ENCODE measurements at places on chromosomes 11 and 22.

DNA sequence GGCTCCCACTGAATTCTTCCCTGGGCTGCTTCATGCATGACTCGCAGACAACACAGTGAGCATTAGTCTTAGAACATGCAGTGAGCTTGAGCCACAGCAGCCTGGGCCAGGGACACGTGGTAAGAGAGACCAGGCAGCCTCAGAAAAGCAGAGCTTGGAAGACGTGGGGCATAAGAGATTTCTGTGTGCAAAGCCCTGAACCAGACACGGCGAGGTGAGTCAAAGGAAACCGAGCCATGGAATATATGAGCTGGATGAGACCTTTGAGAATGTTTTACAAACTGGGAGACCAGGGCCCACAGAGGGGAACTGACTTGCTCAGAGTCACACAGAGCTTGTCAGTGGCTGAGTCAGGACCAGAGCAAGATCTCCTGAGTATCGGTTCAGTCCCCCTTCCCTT, 8.5 kb upstream of the FXYD6 start:
- DNase-seq: peak; percentile 47

- DNase-seq: no peak
Measured at GRCh38 chr11:108887436-108888238, 222.8 kb downstream of the DDX10 start.

DNA sequence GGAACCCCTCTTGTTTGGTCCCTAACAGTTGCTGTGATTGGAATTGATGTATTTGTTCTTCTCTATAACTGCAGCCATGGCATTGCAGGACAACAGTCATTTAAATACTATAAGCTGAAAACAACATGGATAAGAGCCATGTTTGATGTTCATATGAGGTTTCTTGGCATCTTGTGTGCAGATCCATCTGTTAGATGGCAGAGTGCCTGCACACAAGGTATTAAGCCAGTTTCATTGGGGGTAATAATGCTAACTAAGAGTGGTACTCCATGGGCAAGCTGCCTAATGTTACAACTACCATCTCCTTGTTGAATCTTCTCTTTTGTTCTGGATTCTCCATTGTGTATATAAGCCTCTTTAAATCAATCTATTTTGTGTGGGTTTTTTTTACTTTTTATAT, 206.0 kb upstream of the CHORDC1 start:
- no peak for DNase-seq

GRCh38 chr11:118415062-118415738, 13.8 kb downstream of the ATP5MG start:
- no peak for DNase-seq

DNA sequence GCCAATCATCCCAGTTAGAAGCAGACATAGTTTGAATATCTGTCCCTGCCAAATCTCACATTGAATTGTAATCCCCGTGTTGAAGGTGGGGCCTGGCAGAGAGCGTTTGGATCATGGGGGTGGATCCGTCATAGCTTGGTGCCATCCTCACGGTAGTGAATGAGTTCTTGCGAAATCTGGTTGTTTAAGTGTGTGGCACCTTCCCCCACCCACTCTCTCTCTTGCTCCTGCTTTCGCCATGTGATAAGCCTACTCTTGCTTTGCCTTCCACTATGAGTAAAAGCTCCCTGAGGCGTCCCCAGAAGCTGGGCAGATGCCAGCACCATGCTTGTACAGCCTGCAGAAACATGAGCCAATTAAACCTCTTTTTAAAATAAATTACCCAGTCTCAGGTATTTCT, 5.0 kb upstream of the CCDC81 start:
- DNase-seq: no peak

GRCh38 chr11:71124127-71124526, 128.2 kb downstream of the SHANK2 start:
- DNase-seq: no peak

- DNase-seq: no peak
Measured at GRCh38 chr11:25441421-25441820, 890.5 kb upstream of the ANO3 start.

DNA sequence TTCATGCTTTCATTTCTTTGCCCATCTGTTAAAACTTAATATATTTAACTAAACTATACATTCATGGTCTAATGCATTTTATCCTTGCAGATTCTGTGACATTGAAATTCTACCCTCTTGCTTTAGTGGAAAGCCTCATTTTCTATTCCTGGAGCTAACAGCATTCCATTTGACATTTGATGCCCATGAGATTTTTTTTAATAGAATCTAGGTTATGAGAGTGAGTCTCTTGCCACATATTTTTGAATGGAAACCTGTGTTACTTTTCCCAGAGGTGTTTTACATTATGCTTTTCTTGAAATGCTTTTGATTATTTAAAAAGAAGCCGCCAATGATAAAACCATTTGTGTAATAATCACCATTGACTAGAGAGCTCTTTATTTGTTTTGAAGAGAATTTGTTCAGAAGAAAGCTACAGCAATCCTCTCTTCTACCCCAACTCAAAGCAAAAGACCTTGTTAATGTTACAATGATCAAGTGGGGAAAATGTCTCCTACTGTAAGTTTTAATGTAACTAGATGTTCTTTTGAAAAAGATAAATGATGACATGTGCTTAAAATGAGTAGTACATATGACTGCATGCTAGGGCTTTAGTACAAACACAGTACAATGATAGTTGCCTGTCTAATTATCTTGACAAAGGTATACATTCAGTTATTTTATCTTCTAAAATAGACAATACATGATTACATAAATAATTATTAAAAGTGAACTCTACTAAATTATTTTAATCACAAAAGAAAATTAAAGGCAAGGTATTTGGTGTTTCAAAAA, 67.3 kb downstream of the GAS2 start:
- no peak for DNase-seq

GRCh38 chr11:75421035-75421602, 11.9 kb downstream of the KLHL35 start:
- DNase-seq: no peak

Data from renal cortical epithelial cell (primary cell).